ENCODE measurements at places on chromosomes 12 and 14. TPM values are rescaled to one million over a fixed set of nuclear protein-coding genes. Genes with fewer than 3 reads are reported as not detected.

The CD27 gene
- not detected for total RNA-seq

The SLC48A1 gene
- 11.7 TPM for total RNA-seq

GRCh38 chr14:50676814-50677516 lies 8.9 kb upstream of the SAV1 start:
- DNase-seq = no peak

GRCh38 chr14:99186956-99187690 lies 84.9 kb downstream of the BCL11B start:
- no peak for DNase-seq

DNA sequence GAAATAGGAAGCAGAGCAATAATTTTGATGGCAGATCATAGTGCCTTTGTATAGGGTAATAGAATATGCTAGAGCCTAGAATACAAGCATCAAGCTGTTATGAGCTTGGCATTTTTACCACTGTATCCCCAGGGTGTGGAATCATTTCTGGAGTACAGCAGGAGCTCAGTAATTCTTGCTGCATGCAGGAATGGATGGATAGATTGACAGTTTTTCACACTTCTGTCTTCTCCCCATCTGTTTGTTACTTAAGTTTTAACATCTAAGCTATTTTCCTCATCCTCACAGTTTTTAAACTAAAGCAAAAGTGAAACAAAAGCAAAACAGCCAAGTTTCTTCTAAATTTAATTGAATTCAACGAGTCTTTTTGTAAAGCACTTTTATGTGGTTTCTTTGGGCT lies 32.6 kb downstream of the ALG10 start:
- DNase-seq = no peak

DNA sequence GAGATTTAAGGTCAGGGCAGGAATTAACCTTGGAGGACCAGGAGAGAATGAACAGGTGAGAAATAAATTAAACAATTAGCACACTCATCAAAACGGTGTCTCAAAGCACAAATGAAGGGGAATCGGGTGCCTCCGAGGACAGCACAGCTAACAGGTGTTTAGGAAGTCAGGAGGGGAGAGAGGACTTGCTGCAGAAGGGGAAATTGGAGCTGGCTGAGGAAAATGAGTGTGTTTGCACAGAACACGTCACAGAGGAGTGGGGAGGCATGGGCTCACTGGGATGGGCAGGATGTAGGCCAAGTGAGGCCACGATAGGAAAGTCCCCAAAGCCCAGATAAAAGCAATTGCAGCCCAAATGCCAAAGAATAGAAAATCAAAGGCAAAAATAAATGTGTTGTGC lies 121.7 kb downstream of the ZNF664 start:
- no peak for DNase-seq
